ENCODE measurements at places on chromosomes 2 and 18.

GRCh38 chr2:97812931-97813330, 99.6 kb downstream of the ZAP70 start:
- DNase-seq, result no peak

GRCh38 chr2:234661175-234661574, 164.3 kb upstream of the ARL4C start:
- DNase-seq, result no peak

DNA sequence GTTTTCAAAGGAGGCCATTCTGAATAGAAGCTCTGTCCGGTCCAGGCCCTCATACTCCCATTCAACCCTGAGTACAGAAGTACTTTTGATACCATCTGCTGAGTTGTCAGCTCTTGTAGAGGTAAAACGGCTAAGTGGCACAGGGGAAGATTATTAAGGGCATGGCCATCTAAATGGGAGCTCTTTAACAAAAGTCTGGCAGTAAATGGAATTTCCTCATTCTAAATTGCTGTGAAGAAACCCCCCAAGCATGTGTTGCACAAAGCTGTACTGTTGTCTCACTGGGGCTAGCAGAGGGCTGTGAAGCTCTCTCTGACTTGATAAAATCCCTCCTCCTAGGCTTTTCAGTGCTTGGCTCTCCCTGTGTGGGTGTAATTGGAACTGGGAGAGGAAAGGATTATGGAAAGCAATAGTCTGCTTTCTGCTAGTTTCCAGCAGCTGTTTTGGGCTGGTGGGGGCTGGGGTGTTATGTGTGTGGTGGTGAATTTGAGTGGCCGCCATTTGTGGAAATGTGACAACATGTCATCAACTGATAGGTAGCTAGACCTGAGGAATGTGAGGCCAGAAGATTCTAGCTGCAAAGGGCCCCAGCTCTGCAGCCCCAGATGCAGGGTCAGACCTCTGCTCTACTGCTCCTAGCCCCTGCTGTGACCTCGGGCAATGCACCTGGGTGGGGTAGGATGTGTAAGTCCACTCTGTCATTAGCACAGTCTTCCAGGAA, 65.1 kb downstream of the MAP4K4 start:
- DNase-seq, result no peak

- no peak for DNase-seq
Observed at GRCh38 chr2:238667008-238667407, 180.9 kb upstream of the TWIST2 start.

GRCh38 chr18:65790604-65791003, 39.8 kb downstream of the CDH7 start:
- no peak for DNase-seq

DNA sequence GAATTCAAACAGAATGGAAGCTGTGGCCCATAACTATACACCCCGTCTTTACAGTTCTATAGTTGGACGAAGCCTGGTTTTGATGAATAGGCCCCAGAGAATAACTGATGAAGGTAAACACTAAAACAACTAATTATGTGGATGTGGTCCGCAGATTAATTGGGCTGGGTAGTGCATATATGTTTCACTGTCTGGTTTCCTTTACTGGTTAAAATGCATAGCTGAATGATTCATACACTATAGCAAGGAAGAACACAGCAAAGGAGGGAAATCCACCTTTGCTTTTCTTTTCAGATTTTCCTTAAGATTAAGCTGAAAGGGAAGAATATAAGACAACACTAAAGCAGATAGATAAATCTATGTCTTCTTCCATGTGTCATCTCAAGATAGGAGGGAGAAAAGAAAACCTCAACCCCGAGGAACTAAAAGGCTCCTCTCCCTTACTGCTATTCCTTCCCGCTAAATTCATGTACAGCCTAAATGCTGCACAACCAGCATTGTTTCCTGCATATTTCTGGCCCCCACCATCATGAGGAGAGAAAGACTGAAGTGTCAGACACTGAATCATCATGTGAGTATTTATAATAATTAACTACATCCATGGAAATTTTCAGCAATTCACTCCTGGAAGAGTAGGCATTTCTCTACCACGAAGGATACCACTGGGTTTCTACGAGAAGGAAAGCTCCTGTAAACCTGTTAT, 297.1 kb upstream of the CCDC68 start:
- no peak for DNase-seq

- DNase-seq, result no peak
Observed at GRCh38 chr2:171171808-171172207, 11.1 kb upstream of the TLK1 start.

DNA sequence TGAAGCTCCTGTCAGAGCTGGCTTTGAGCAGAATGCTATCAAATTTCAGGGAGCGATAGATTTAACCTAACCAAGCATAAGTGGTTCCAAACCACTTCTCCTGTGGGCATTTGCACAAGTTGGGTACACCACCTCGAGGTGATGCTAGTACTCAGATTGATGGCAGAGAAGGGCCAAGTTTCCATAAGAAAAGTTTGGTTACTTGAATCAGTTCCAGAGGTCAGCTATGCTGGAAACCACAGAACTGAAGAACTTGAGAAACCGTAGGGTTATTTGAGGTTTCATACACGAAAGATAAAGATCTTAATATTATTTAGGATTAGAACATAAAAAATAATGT, 238.2 kb upstream of the SOX11 start:
- no peak for DNase-seq

DNA sequence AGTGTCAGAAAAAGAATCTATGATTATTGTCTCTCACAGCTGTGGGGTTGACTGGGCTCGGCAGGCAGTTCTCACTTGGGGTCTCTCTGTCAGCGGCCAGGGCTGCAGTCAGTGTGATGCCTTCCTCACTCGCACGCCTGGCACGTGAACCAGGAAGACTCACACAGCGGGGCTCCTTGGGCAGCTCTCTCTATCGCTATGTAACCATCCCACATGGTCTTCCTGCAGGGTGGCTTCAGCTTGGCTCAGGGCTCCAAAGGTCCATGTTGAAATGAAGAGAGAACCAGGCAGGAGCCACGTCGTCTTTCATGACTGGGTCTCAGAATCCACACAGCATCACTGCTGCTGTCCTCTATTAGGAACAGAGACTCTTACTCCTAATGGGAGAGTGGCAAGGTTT, 30.6 kb upstream of the SLC1A4 start:
- DNase-seq, result no peak

DNA sequence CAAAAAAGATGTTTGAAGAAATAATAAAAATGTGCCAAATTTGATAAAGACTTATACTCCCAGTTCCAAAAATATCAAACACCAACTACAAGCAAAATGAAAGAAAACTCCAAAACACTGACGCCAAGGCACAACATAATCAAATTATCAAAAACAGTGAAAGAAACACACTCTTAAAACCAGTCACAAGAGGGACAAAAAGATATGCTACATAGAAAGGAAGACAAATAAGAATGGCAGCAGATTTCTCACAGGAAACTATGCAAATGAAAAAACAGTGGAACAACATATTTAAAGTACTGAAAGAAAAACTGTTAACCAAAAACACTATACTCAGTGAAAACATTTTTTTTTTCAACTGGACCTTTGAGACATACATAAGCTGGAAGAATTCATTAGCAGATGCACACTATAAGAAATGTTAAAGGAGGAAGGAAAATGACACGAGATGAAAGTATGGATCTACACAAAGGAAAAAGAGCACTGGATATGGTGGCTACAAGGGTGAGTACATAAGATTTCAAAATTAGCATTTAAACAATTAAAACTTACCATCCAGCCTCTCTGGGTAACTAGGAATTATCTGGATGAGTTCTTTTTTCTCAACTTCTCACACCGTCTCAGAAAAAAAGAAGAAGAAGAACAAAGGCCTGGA, 94.0 kb upstream of the ACVR1C start:
- no peak for DNase-seq

DNA sequence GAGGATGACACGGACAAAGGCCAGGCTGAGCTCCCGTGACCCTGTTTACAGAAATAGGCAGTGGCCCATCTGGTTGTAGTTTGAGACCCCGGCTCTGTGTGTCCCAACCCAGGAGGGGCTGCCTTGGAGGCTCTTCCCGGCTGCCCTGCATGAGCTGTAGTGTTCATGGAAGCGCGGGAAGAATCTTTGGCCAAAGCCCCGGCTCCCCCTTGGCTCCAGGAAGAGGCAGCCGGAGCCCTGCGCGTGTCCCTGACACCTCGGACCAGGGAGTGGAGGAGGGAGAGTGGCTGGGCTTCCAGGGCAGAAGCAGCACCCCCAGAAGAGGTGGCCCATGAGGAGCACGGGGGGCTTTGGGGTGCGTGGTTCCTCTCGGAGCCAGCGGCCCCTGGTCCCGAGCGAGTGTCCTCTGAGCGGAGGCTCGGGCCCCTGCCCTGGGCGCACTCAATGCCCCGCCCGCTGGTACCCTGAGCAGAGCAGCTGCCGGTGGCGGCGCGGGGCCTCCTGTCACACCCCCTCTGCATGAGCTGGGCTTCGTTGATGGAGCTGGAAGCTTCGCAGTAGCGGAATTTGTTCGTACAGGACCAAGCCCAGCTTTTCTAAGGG, 21.7 kb downstream of the GPR35 start:
- no peak for DNase-seq

DNA sequence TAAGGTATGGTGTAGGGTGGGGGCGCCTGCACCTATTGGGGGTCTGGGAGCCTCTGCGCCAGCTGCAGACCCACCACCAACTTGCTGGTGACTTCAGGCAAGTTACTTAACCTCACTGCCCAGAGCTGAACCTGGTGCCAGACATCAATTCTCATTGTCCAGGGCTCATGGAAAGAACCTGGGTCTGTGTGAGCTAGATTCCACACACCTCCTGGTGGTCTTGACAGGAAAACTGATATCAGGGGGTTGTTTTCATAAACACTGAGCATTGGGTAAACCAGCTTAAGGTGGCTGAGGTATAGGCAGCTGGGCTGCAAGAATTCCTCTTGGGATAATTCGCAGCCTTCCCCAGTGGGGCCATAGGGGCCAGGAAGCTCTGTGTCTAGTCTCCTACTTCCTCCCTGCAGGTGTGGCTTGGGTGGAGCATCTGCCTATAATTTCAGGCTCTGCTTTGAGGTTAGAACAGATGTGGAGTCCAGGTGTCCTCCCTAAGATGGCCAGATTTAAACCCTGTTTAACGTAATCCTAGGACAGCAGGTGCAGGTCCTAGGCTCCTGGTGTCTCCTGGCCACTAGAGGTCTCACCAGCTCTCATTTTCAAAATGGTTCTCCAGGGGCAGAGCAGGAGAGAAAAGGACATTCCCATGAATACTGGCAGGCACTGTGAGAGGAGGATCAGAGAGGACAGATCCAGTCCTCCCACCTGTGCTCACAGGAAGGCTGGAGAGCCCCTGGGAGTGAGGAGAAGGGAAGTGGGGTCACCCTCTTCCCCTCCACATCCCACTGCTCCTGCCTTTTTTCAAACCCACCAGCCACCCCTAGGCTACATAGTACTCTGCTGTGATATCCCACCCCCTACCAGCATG, 100.4 kb upstream of the SMAD2 start:
- DNase-seq, result no peak

DNA sequence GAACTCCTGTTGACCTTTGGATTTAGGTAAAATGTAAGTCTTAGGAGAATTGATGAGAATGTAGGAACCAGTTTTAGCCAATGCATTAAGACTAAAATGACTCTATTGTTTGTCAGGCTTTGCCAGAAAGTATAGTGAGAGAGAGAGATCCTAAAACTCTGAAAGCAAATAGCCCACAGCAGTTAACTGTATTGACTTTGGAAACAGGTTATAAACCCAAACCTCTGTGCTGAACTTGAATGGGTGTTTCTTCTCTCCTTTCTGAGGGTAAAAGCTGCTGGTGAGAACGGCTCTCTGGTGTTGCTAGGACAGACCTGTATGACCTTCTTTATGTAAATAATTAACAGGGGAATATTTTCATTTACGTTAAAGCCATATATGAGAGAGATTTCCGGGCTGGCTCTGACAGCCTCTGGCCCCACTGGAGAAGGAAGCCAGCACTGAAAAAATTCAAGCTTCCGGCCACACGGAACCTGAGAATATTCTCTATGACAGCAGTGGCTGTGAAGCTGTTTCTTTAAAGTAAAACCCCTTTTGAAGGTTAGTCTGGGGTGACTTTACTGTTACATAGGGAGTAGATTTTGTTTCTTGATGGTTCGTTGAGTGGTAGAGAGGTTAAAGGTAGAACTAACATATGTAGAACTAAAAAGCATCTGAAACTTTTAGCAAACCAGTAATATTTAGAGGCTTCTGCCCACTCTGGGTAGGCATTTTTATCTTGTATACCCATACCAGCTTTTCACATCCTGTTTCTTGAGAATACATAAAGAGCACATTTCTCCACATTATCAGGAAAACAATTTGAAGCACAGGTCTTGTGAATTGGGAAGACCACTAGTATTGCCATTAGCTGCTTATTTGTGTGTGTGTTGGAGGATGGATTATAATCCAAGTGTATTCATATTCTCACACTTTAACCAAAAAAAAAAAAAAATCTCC, 123.8 kb downstream of the SPTBN1 start:
- no peak for DNase-seq

GRCh38 chr2:20231598-20232026, 6.7 kb upstream of the SDC1 start:
- DNase-seq, result no peak

- no peak for DNase-seq
Observed at GRCh38 chr18:52131845-52132244, 208.2 kb upstream of the DCC start.

GRCh38 chr2:38243186-38243880, 133.7 kb downstream of the ATL2 start:
- no peak for DNase-seq

DNA sequence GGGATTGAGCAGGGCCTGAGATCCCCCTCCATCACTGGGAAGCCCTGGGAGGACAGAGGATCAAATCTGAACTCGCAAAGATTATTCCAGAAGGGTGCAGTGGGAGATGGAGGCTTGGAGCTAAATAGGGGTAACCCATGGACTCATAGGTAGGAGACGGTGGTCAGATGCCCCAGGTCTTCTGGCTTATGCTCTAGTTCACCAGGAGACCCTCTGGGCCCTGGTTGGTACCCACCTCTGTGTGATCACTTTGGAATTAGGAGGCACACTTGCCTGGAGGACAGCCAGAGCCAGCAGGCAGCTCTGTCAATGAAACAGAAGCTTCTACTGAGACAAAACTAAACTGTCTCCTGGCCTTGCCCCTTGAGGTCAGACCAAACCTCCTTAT, 110.6 kb downstream of the TGFA start:
- DNase-seq, result no peak

GRCh38 chr2:118269408-118270051, 181.3 kb downstream of the INSIG2 start:
- DNase-seq, result no peak

GRCh38 chr18:28108254-28108653, 68.7 kb downstream of the CDH2 start:
- DNase-seq, result no peak

DNA sequence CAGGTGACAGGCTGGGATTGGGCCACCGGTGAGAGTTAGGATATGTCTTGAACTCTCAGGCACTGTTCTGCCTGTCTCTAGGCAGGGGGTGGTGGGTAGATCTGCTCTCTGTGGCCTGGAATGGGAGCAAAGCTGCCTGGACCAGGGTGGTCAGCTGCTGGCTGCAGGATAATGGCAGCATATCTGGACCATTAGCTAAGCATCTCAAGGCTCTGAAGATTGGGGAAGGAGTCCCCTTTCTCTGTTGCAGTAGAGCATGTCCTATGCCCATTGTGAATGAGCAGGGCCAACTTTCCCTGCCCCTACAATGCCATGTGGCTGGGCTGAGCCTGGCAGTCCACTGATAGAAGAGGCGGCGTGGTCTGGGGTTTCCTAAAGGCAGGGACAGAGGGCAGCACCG, 34.6 kb downstream of the LOXHD1 start:
- no peak for DNase-seq

GRCh38 chr2:28102455-28102874, 211.9 kb downstream of the BABAM2 start:
- DNase-seq, result no peak

- DNase-seq, result no peak
Observed at GRCh38 chr2:45276914-45277313, 267.7 kb upstream of the SIX2 start.

GRCh38 chr18:69444221-69444620, 43.5 kb downstream of the DOK6 start:
- DNase-seq, result no peak

All from cortex of kidney (tissue), 1 donor.